Breast epithelium (tissue), 4 donors: ENCODE measurements at places on chromosomes 4 and X. TPM values are rescaled to one million over a fixed set of nuclear protein-coding genes. Genes with fewer than 3 reads are reported as not detected.
A peak's percentile ranks its signal among the peaks of the same experiment; 100 is the strongest.

DNA sequence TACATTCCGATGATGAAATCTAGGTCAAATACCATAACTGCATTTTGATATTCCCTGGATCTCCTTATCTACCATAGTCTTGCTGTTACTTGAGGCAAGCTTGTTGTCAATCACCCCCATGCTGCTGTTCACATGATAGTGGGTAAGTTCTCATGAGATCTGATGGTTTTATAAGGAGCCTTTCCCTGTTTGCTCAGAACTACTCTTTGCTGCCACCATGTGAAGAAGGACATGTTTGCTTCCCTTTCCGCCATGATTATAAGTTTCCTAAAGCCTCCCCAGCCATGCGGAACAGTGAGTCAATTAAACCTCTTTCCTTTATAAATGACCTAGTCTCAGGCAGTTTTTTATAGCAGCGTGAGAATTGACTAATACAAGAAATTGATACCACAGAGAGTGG, 432.0 kb downstream of the GLUD2 start:
- H3K27me3 ChIP-seq = no peaks in the 10 kb centered on the region
- no peaks in the 10 kb centered on the region for H3K36me3 ChIP-seq
- H3K4me3 ChIP-seq = no peak overlapping the region
- no peaks in the 10 kb centered on the region for H3K4me1 ChIP-seq
- H3K27ac ChIP-seq = no peak overlapping the region

DNA sequence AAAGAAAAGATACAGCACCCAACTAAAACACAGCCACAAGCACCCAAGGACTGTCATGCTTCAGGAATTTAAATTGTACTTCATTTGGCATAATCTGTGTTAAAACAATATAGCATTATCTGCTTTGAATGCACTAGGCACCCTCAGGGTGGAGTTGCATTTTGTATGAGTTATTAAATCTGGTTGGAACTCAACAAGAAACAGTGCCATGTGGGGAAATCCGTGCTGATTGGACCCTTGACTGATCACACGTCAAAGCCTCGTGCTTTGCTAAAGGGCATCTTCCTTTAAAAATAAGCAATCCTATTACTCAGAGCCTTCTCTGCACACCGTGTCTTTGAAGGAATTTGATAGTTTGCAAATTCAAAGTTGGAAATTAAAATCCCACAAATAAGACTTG, 35.4 kb downstream of the IGFBP7 start:
- H3K27ac ChIP-seq = peak overlapping the region; percentile 7
- no peaks in the 10 kb centered on the region for H3K36me3 ChIP-seq
- H3K4me1 ChIP-seq = no peaks in the 10 kb centered on the region
- no peak overlapping the region for H3K4me3 ChIP-seq

The EGF gene
- 12.5 TPM for total RNA-seq

The P2RY4 gene
- 0.33 TPM for total RNA-seq

The SERTM2 gene
- not detected for total RNA-seq

The VEGFC gene
- total RNA-seq = 11.2 TPM

- no peaks in the 10 kb centered on the region for H3K4me1 ChIP-seq
- no peaks in the 10 kb centered on the region for H3K36me3 ChIP-seq
- no peak overlapping the region for H3K4me3 ChIP-seq
- H3K27me3 ChIP-seq = no peaks in the 10 kb centered on the region
- no peak for DNase-seq
Observed at GRCh38 chr4:110124711-110125110, 73.7 kb downstream of the ELOVL6 start.

- no peaks in the 10 kb centered on the region for H3K27me3 ChIP-seq
- H3K27ac ChIP-seq = no peak overlapping the region
- DNase-seq = no peak
Observed at GRCh38 chr4:111847296-111848008, 297.8 kb upstream of the FAM241A start.

DNA sequence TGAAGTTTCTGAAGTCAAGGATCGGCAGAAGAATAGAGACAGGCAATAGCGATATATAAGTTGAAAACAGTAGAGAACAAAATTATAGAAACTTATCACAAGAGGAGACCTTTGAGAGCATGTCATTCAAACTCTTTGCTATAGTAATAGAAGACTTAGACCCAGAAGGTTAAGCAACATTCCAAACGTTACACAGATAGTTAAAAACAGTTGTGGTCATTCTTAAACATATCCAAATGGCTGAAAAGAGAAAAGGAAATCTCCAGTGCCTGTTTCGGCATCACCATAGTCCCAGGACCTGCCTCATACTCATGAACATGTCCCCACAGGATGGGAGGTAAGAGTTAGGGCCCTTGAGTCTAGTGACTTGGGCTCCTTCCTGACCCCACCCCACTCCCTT, 258.1 kb upstream of the NOCT start:
- H3K4me1 ChIP-seq = no peaks in the 10 kb centered on the region
- DNase-seq = no peak
- no peak overlapping the region for H3K4me3 ChIP-seq
- no peaks in the 10 kb centered on the region for H3K36me3 ChIP-seq
- H3K27ac ChIP-seq = no peak overlapping the region
- no peaks in the 10 kb centered on the region for H3K27me3 ChIP-seq

DNA sequence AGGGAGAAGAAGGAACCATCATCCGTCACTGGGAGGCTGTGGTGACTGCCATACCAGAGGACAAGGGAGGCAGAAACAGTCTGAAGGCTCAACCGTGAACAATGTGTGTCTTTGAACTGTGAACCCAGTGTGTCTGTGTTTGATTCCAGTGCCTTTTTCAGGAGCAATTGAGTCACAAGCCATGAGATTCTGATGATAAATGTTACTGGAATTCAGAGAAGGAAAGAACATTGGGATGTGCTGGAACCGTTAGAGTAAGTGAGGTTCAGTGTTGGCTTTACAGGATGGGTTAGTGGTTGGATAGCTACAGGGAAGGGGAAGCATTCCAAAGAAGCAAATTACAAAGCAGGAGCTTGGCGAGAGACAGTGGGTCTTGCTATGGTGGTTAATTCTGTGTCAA, 464.4 kb downstream of the TRIML1 start:
- no peak overlapping the region for H3K4me3 ChIP-seq
- H3K36me3 ChIP-seq = no peaks in the 10 kb centered on the region
- no peak overlapping the region for H3K27ac ChIP-seq
- no peaks in the 10 kb centered on the region for H3K27me3 ChIP-seq
- no peak for DNase-seq

The GYPB gene
- total RNA-seq = not detected

The MAGEA2B gene
- total RNA-seq = not detected
